Foreskin keratinocyte (primary cell): ENCODE measurements at places on chromosomes 16 and 17. TPM values are rescaled to one million over a fixed set of nuclear protein-coding genes. Genes with fewer than 3 reads are reported as not detected.

PPL gene
- 33.4 and 41.5 TPM in 2 replicates for total RNA-seq

DNAI2 gene
- not detected in 2 replicates for total RNA-seq

PSMC3IP gene
- total RNA-seq: 14.8 and 20.6 TPM in 2 replicates

DNA sequence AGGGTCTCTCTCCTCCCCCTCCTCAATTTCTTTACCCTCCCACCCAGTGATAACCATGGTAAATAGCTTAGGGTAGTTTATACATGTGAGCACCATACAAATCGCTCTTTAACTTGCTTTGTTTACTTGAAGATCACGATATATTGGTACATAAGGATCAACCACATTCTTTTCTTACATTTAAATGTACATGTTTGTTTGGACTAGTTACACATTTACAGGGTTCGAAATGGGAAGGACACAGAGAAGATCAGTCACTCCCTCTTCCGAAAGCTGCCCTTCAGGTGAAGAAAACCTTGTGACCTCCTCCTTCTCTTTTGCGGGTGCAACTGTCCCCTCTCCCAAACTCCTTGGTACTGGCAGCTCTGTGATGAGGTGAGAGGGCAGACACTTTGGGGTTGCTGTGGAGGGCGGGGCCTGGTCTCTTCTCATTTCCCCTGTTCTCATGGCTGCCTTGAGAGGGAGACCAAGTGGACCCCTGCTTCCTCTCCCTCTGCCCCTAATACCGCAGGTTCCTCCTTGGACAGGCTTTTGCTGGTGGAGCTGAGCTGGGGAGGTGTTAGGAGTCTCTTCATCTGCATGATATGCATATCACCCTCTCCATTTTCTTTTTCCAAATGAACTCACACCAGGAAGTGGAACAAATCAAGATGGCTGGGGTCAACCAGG lies 4.7 kb upstream of the PIK3R6 start:
- DNase-seq: no peak

DNA sequence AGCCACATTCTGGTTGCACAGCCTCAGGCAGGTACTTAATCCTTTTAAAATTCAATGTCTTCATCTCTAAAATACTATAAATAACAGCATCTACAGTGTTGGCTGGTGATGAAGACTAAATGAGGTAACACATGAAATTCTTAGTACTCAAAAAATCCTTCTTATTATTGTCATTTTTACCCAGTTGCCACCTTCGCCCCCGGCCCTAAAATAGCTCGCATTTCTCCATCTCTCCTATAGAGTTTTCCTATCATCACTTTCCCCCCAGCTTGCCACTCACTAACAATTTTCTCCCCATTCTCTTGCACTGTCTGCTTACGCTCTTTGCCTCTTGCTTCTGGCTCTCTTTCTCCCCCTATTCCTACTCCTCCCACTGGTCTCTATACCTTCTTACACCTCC lies 59.9 kb upstream of the MARCHF10 start:
- DNase-seq: no peak

- DNase-seq: no peak
Observed at GRCh38 chr16:50185005-50185505, 31.9 kb downstream of the TENT4B start.

DNA sequence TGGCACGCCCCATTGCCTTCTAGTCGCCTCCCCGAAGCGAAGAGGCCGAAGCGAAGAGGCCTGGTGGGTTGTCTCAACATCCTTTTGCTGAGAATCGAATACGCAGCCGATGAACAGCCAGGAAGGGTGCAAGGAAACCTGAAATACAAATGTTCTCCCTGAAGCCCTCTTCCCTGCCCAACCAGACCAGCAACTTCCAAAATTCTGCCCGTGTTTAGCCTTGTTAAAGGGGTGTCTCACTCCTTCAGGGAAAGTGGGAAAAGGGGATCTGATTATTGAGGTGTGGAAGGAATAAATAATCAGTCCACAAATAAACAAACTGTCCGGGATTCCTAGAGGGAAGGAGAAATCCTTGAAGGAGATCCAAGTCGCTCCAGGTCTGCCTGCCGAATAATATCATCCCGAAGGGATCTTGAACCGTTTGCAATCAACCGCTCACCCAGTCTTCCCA lies 1.4 kb upstream of the FOXC2 start:
- no peak for DNase-seq

- no peak for DNase-seq
Observed at GRCh38 chr17:63476854-63477479, at the start of gene ACE. Gene ACE (plus strand): TSS chr17:63477061. CDS start chr17:63477095, 34 bp downstream.

DNA sequence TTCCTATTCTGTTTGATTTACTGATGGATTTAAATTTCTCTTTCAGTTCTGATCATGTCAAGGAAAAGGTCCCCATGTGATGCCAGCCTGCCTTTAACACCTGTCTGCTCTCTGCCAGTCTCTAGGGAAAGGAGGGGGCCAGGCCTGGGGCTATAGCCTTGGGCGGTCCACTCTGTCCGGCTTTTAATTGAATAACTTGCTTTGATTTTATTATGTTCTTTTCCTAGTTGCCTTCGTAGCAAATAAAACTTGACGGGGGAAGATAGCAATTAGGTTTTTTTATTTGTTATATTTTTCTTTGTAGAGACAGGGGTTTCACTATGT lies 47.6 kb downstream of the ABAT start:
- no peak for DNase-seq

DNA sequence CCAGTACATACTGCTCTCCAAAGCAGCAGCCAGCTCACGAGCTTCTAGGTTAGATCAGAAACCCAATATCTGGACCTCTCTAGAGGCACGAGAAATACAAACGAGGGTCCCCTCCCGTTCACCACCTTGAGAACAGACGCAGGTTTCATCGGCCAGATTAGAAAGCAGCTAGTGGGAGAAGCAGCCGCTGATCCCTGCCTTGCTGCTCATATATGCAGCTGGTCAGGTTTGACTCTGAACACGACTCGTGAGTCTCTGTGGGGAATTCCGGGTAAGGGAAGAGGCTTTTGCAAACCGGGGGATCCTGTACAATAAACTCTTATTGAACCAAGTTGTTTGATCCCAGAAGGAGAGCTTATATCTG lies 1.6 kb downstream of the VAT1L start:
- no peak for DNase-seq

- DNase-seq: no peak
Observed at GRCh38 chr16:60329108-60329507, 1595.0 kb upstream of the GOT2 start.

DNA sequence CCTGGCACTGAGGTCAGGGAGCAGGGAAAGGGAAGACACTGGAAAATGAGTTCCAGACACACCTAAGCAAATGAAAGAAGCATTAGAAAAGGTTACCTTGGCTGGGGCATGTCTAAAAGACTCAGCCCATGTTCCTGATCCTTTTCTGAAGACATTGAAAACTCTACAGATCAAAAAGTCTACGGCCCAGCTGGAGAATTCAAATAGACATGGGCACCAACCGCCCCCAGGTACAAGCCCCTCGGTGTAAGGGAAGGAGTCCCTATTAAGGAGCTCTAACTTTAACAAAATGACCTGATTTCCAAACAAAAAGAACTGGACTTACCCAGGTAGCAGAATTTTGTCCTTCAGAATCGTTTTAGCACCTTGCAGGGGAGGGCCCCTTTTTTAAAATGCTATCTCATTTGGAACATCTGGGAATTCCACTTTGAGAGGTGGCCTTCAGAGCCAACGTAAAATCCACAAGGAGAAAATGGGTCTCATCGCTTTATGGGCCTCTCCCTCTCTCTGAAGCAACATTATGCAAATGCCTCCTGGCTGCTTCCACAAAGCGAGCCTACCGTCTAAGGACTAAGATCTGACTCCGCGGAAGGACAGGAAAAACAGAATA lies 43.6 kb upstream of the RBFOX3 start:
- DNase-seq: no peak

- DNase-seq: no peak
Observed at GRCh38 chr16:19386525-19386924, 31.2 kb upstream of the TMC5 start.

DNA sequence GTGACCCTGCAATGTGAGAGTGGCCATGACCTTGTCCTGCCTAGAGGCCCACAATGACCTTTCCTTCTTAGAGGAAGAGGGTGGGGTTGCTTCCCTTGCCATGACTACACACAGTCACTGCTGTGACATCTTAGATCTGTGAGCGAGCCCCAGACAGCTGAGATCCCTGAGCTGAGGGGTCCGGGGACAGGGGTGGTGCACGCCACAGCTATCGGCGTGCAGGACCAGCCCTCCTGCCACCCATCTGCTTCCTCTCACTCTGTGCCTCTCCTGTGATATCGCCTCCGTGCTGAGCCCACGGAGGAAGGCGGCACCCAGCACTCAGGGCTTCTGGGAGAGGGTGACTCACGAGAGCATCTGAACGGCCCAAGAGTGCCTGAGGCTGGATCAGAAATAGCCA lies 35.2 kb downstream of the KIAA0513 start:
- no peak for DNase-seq

GRCh38 chr17:2178798-2179501 lies 124.0 kb downstream of the HIC1 start:
- DNase-seq: no peak
